ENCODE measurements at places on chromosomes 4 and X.

DNA sequence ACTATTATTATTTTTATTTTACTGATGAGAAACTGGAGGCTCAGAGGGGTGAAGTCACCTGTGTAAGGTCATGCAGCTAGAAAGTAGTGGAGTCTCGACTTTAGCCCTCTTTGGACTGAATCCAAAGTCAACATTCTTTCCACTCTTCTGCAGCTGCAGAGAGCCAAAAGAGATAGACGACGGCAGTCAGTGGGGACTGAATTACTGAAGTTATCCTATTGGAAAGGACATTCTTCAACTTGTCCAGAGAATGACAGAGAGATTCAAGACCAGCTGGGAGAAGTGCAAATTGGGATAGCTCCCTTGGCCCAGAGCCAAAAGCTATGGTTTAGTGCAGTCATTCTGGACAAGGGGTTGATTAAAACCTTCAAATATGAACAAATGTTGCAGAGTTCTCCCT, 42.5 kb downstream of the VGLL1 start:
- DNase-seq = no peak

- no peak for DNase-seq
Observed at GRCh38 chr4:70706516-70706915, 15.2 kb upstream of the RUFY3 start.

- no peak for DNase-seq
Observed at GRCh38 chr4:175784986-175785525, 27.0 kb downstream of the GPM6A start.

DNA sequence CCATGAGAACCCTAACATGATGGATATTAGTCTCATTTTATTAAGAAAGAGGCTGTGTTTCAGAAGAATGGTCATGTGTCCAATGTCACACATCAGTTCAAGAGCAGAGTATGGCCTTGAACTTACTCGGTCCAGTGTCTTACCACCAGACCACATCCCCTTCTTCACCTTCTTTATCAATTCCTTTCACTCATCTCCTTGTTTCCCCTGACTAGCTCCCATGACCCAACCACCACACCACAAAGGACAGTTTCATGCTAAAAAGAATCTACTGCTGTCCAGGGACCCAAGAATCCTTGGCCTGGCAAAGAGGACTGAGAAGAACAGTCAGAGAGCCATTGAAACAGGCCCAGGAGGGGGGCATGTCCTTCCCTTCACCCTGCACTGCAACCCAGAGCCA, 33.6 kb upstream of the MSN start:
- no peak for DNase-seq

- DNase-seq = no peak
Observed at GRCh38 chrX:155231163-155231562, 14.9 kb downstream of the VBP1 start.

GRCh38 chrX:63930140-63930539, 145.1 kb upstream of the ARHGEF9 start:
- no peak for DNase-seq

DNA sequence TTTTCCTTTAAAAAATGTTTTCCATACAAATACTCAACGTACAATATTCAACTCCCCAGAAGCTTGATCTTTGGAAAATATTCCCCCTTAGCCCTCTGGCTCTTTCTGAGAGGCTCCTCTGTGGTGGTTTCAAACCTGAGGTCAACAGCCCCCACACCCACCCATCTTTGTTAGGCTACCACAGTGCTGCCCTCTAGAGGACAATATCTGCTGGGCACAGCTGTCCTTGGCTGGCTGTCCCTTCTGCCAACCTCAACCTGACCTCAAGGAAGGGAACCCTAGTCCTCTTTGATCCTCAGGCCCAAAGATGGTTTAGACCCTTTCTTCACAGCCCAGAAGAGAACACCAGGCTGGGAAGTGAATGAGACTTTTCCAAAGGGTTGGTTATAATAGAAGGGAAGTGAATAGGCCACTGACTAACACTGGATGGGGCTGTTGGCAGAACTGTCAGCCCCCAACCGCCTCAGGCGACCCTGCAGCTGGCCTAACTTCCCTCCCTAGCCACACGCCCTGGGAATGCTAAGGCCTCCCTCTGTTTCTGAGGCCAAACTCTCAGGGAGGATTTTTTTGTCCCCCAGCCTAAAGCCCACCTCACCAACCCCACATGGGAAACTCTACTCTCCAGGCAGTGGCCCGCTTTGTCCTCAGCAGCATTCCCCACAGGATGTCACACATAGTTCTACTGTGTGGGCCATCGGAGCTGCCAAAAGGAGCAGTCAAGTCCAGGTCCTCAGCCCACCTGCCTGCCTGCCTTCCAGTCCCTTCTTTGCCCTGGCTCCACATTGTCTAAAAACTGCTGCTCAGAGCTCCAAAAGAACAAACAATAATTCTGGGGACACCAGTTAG, 34.3 kb downstream of the NYX start:
- DNase-seq = no peak

DNA sequence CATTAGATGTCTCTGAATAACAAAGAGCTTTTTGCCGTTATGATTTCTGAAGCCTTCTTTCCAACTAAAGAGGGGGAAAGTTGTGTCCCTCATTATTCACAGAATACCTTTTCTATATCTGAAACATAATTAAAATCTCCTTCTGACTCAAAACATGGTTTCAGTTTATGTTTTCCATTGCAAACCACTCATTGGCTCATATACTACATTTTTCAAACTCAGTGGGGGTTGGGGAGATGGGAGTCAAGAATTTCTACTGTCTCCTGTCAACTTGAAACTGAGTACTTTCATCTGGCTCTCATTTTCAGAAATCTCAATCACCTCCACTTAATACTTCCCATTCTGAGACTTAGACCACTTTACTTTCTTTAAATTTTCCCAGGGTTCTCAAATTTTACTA, 1839.5 kb upstream of the PCDH10 start:
- DNase-seq = no peak

DNA sequence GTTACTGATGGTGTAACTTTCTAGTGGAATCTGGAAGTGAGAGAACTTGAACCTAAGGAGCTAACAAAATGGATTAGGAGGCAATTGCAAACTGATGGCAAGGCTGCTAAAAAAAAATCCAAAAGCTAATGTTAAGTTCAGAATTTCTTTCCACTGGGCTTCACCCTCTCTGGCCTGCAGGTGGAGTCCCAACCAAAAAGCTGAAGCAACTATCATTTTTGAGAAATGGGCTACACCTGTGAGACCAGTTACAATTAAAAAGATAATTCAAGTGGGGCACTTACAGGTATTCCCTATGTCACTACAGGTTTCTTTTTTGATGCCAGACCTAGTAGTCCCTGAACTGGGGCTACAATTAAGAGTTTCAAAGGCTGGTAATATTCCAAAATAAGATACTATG, 142.1 kb upstream of the FTHL17 start:
- no peak for DNase-seq

DNA sequence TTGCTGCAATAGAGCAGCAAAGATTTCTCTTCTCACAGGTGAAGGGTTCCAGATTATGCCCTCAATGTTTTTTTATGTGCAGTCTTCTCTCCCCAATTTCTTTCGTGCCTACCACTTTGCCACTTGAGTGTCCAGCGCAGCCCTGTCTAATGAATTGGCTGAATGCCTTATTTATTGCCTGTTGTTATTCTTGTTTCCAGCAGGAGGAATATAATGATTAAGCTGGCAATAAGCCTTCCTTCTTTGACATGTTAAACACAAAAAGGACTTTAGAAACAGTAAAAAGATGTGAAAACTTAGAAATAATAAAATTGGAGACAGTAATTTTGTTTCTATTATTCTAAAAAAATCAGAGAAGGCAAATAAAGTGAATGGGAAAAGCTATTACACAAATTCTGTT, 34.6 kb upstream of the FRAS1 start:
- no peak for DNase-seq

DNA sequence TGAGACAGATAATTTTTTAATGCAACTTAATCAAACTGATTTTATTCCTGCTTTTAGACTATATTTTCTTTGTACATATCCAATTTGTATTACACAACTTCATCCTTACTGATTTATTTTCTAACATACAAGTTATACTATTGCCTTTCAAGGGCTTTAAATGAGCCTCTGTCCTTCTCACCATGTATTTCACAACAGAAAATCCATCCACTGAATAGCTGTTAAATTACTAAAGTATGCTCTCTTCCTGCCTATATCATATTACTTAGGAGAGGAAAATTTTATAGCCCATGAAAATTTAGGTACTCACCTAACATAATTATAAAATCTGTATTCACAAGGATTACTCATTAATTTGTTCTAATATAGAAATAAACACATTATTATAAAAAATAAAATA, 528.6 kb downstream of the ANKRD50 start:
- DNase-seq = no peak

DNA sequence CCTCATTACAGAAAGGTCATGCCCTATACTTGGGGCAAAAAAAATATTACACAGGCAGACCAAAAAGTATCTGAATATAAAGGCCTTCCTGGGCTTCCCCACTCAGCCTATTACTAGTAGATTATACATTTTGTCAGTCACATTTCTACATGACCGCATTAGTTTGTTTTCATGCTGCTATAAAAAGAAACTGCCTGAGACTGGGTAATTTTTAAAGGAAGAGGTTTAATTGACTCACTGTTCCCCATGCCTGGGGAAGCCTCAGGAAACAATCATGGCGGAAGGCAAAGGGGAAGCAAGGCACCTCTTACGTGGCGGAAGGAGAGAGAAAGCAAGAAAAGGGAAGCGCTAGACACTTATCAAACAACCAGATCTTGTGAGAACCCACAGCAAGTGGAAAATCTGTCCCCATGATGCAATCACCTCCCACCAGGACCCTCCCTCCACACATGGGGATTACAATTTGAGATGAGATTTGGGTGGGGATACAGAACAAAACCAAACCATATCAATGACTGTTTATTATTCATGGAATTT, 1312.0 kb downstream of the PCDH7 start:
- DNase-seq = no peak

DNA sequence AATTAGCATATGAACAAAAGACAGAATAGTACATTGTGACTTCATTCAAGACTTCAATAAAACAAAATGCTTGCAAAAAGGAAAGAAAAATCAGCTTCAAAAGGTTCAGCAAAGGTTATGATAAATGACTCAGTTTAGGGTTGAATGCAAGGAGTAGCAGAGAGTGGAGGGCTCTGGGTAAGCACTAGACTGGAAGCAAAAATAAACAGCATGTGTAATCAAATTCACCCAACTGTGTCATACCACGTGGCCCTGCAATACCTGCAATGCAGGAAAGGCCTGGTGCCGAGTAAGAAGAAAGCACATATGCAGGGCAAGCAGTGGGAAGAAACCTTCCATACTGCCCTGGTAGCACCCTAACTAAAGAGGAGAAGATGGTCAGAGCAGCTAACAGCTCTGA, 88.7 kb downstream of the ATP11C start:
- no peak for DNase-seq

DNA sequence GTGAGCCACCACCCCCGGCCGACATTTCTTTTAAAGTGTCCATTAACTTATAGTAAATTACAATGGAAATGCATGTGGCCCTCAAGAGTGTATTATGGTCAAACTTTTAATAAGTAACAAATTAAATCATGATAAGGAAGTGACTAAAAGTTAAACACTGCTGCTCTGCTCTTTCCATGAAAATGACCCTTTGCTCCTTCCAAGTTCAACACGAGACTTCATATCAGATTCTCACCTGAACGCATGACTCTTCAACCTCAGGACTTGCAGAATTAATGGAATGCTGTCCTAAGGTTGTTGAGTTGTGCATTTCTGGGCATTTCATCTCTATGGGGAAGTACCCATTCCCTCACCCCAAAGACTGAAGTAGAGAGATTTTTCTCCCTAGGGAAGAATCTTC, 27.1 kb downstream of the AWAT2 start:
- DNase-seq = no peak

GRCh38 chr4:112677519-112678091, 40.7 kb downstream of the LARP7 start:
- DNase-seq = no peak

GRCh38 chr4:74362347-74362746, 2.6 kb upstream of the EREG start:
- no peak for DNase-seq
